ENCODE measurements at places on chromosomes 2 and 18.

DNA sequence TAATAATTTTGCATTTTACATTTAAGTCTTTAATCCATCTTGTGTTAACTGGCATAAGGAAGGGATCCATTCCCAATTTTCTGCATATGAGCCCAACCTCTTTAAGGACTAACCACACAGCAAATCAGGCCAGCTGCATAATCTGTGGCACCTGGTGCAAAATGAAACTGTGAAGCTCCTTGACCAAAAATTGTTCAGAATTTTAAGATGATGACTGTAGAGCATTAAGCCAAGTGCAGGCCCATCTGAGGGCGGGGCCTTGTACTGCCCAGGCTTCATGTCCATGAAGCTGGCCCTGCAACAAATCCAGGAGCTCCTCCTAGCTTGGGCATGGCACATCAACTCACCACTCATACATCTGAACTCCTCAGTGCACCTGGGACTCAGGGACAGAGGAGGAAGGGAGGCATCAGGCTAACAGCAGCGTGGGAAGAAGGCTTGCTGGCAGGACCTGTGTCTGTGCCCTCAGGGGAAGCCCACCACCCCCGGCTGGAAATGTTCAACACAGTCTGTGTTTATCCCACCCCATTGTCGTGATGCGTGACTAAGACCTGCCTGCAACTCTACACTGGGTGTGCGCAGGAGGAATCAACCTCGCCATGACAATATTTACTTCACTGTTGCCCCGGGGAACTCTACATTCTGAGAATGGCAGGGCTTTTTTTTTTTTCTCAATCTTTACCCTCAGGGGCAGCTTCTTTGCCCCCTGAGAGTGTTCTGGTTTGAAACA is 128.9 kb upstream of the SIX2 start:
- no peak for DNase-seq

GRCh38 chr18:13611142-13611600 is 115.2 kb downstream of the FAM210A start:
- DNase-seq: no peak

DNA sequence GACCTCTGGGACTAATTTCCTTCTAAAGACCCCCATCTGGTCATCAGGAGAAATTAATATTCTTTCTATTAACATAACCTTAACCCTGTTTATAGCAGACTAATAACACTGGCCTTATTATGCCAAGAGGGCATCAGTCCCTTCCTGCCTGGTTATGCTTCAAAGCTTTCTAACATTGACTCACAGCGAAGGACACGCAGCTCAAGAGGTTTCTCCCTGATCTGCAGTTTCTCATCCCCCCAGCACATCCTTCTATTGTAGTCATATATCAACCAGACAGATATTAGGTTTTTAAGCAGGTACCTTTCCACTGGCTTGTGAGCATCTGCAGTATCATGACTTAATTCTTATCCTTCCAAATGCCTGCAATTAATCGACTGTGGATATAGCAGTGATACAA is 100.0 kb upstream of the CXCR4 start:
- DNase-seq: no peak

DNA sequence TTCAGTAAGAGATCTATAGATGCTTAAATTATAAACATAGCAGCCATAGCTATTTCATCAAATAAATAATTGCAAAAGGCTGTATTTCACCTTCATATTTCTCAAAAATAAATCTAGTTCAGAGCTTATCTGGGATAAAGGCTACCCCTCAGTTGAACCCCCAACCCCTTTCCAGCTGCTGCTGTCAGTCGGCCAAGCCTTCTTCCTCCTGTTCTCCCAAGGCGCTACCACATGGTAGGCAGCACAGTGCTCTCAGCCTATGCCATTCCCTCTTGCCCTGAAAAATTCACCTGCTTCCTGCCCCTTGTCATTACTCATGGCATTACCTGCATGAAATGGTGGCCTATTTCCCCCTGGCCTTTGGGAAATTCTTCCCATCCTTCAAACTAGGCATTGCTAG is 136.5 kb downstream of the NYAP2 start:
- no peak for DNase-seq

DNA sequence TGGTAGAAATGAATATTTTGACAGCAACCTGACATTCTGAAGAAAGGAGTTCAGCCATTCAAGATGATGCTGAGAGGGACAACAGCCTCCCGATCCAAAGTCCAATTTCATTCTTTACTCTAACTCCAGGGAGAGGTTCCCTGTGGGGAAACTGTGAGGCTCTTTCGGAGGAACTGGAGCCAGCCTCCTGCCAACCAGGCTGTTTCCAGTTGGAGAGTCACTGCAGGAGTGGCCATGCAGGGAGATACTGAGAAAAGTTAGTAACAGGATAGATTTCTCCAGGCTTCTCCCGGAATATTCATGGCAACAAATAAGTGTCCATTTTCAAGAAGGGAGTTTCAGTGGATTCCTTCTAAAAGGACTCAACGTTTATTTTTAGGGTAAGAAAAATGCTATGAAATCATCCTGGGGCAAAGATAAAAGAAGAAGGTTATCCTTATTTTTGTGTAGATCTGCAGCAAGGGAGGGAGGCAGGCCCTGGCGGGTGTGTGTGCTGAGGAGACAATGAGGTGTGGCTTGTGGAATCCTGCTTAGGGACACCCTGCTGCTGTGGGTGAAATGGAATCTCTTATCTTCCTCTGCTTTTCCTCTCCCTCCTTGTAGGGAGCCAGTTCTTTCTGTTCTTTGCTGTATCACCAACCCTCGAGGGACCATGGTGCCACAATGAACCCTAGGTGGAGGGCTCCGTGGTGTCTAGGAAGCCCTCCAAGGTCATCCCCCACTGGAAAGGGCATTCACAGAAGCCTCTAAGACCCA is 18.1 kb downstream of the KLHL14 start:
- DNase-seq: no peak

- no peak for DNase-seq
Observed at GRCh38 chr2:110838657-110839384, 106.4 kb downstream of the ACOXL start.

DNA sequence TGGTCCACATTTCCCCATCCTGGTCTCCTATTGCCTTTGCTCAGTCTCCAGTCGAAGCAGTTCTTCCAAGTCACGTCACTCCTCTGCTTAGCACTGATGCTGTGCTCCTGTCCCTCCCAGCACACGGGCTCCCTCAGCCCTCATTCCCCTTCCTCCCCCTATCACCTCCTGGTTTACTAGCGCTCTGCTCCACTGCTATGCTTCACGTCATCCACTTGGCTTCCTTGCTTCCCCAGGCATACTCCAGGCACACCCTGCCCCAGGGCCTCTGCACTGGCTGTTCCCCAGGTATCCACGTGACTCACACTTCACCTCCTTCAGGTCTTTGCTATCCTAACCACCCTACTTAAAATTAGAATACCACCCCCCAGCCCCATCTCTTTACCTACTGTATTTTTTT is 269.3 kb downstream of the GLI2 start:
- no peak for DNase-seq

DNA sequence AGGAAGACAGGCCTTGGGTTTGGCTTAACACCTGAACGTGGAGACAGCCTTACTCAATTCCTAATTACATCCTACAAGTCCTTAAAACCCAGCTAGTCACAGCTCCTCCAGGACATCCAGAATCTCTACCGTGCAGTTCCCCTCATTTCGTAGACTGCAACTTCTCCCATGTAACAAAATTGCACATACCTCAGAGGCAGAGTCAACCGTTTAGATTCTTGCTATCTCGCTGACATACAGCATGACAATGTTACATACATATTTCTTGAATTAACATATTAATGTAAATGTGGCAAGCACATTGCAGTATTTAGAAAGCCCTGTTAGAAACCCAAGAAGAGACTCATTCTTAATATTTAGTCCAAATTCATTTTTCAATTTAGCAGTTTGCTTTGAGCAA is 358.7 kb downstream of the SETBP1 start:
- no peak for DNase-seq

DNA sequence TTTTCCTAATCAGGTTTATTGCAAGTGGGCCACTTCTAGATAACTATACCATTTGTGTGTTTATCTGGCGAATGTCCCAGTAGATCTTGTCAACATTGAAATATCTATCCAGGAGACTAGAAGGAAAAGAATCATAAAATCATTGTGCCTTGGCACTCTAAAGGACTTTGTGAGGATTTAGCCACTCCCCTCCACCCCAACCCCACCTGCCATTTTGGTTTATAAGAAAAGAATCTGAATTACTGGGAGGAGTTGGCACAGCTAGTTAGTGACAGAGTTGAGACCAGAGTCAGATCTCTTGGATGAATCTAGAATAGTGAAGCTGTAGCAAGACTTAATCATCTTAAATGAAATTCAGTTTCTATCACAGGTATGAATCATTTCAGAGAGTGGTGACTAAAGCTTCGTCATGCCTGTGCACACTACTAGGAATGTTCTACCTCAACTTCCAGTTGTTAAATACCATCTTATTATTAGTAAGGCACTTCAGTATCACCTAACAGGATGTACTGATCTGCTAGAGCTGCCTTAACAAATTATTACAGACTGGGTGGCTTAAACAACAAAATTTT is 212.7 kb upstream of the SLC14A2 start:
- no peak for DNase-seq

GRCh38 chr2:235934059-235934773 is 234.0 kb downstream of the GBX2 start:
- no peak for DNase-seq

- DNase-seq: no peak
Observed at GRCh38 chr2:65749545-65749944, 317.1 kb upstream of the SPRED2 start.

DNA sequence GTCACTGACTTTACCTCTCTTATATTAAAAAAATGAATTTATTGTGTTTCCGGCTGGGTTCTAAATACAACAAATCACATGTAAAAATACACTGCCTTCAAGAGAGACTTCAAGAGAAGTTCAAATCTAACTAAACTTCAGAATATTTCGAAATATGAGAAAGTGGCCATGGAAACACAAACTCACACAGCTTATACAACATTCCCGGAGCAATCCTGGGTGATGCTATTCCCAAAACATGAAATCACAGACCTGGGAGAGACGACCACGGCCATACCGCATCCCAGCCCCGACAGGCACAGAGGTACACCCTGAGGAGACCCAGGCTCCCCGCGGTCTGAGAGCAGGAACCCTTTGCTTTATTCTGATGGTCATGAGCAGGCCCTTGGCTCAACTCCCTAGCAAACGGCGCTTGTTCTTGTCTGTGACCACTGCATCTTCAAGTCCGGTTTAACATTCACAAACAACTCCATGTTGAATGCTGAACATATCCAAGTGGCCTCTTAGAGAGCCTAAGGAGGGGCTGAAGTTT is 185.4 kb upstream of the REV1 start:
- DNase-seq: no peak

DNA sequence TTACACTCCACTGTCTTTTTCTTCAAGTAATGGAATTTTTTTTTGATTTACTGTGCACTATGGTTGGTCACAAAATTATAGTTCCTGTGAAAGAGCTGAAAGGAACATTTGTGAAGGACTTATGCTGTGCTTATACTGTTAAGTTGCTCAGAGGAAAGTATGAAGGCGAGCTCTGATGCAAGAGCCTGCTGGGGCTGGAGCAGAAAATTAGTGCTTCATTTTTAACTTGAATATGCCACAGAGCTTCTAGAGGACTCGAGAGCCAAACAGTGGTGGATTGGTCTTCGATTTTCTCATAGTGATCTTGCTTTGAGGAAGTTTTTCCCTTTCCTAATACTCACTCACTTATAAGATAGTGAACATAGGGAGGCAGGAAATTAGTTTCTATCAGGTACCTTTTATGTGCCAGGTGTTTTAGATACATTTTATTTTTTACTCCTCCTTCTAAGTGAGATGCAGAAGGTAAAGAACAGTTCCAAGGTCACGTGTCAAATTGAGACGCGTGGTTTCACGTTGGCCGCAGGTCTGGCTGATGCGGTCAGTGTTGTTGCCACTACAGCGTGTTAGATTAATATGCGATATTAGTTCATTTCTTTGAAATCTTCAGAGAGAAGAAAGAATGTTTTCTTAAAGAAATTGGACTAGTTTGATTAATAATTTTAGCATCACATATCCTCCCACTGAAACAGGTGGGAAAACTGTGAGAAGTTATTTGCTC is 20.2 kb downstream of the GATA6 start:
- DNase-seq: no peak

DNA sequence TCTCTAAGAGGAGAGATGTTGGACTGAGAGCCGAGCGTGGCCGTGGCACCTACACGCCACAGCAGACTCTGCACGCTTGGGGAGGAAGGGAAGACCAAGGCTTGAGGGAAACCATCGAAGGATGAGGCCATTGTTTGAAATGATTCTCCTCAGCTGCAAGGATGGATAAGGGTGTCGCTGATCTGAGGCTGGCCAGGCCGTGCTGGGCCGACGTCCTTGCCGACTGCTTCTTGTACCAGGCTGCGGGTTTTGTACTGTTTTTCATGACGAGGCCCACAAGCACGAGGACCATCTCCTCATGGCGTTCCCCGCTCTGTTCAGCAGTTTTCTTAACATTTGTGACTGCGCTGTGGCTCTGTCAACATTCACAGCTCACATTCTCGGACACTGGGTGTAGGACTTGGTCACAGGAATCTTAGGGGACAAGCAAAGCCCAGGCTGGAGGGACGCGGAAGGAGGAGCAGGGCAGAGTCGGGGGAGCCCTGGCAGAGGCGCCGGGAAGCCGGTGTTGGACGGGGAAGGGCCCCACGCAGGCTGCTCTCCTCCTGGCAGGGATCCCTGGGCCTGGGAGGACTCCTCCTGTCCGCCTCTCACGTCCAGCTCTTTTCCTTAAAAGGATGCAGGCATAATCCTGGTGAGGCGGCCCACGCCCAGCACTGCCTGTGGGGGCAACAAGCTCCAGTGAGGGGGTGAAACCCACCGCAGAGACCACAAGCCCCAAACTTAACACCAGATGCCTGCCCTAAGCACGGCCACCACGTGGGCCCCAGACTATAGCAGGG is 259.0 kb upstream of the SALL3 start:
- DNase-seq: no peak

- no peak for DNase-seq
Observed at GRCh38 chr2:67135208-67135607, 261.9 kb upstream of the ETAA1 start.

GRCh38 chr2:238839428-238839827 is 8.5 kb upstream of the TWIST2 start:
- no peak for DNase-seq

GRCh38 chr2:235598532-235599531 is 105.0 kb downstream of the AGAP1 start:
- DNase-seq: no peak

GRCh38 chr2:164697688-164698461 is 76.6 kb upstream of the GRB14 start:
- DNase-seq: no peak

GRCh38 chr2:217248312-217248935 is 388.6 kb upstream of the TNP1 start:
- DNase-seq: no peak

DNA sequence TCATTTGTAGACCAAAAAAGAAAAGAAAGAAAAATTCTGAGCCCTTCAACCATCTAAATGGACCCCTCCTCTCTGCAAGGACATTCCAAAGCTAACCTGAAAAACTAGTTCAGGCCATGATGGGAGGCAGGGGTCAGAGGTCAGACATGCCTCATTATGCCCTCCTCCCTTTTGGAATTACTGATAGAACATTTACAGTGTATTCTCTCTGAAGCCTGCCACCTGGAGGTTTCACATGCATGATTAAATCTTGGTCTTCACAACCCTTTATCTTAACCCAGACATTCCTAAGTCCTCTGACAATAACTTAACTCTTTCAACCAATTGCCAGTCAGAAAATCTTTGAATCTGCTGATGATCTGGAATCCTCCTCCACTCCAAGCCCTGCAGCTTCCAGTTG is 86.0 kb downstream of the SPP2 start:
- DNase-seq: no peak

GRCh38 chr2:96537734-96538486 is 1.4 kb downstream of the ARID5A start:
- peak; percentile 60 for DNase-seq

- DNase-seq: peak; percentile 36
Observed at GRCh38 chr2:27322301-27322765, 564 bp downstream of the MPV17 start.
